ENCODE measurements at places on chromosomes 4 and X. TPM values are rescaled to one million over a fixed set of nuclear protein-coding genes. Genes with fewer than 3 reads are reported as not detected.
A peak's percentile ranks its signal among the peaks of the same experiment; 100 is the strongest.

DNA sequence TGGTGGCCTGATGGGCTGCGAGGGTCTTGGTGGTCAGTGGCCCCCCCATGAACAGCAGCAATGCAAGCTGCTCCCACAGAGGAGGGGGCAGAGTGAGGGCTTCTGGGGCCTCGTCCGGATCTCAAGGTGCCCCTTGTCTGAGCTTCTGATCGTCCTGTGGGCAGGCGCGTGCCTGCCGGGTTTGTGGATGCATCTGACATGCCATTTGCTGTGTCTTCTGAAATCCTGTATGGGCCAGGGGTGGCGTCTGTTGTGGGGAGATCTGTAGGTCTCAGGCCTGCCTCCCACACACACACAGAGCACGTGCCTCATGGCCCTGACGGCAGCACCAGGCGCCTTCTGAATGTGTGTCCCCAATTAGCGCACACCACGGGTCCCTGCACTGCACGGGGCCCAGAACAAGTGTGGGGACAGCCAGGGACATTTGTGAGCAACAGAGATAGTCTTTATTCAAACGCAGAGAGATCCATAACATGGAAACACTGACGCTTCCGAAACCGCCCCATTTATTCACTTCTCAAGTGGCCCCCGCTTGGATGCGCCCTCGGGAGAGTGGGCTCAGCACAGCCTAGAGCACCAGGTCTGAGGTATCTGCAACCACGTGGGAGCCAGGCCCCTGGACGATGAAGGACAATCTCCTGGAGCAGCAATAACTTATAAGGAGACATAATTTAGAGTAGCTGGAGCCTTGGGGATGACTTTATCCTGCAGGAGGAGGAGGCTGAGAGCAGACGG is 5.7 kb downstream of the SPON2 start:
- no peak for DNase-seq

DNA sequence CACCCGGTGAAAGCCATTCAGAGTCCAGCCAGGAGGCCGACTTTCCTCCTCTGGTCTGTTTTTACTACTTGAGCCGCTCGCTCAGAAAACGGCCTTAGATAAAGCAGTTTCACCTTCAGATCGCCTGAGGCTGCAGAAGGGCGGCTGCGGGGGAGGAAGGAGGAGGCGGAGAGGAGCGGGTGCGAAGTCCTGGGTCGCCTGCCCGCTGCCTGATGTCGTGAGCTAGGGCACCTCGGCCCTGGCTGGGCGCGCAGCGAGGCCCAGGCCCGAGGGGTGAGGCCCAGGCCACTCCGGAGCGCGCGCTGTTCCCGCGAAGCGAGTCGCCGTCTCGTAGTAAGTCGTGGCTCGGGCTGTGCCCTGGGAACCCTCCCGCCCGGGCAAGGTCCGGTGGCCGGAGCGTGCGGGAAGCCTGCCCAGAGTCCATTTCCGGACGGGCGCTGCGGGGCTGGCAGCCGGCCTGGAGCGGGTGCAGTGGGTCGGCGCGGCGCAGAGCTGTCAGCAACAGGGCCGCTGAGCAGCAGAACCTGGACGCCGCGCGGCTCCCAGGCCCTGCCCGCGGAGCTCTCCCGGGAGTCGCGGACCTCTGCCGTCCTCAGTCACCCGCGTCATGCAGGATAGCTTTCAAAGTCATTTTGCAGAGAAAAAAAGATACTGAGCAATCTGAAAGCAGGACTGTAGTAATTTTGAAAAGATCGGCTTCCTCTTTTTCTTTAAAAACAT is 18.6 kb downstream of the TRIM2 start:
- DNase-seq: peak; percentile 28

- no peak for DNase-seq
Measured at GRCh38 chr4:7744142-7744804, 195.4 kb downstream of the AFAP1 start.

DNA sequence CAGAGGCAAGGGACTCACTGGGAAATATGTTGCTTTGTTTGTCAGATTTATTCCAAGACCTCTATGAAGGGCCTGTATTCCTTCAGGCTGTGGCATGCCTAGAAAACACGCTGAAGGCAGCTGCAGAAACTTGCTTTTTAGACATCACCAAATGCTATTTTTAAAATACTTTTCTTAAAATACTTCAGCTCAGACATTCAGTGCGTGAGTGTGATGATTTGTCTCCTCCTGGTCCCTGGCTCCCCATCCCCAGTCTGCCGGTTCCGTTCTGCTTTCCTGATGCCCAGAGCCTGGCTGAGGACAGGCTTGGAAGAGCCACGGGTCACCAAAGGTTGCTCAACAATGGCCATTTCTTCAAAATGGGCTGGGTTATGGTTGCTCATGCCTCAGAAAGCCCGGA is 55.0 kb downstream of the PSAPL1 start:
- DNase-seq: no peak

DNA sequence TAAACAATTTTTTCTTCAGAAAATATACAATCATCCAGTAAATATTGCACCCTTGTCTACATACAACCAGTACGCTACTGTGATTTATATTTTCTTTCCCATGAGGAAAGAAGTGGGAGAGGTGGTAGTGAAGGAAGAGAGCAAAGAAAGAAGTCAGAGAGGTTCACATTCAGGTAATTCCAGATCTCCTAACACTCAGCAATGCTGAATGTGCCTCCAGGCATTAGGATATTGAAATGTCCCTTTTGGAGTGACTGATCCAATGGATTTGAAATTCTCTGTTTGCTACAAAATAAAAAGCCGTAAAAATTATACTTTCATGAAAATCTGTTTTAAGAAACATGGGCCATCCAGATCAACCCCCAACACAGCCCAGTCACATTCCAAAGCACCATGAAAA is 211.9 kb upstream of the NR3C2 start:
- DNase-seq: no peak

ADH4 gene
- total RNA-seq: not detected

- DNase-seq: no peak
Measured at GRCh38 chrX:132622130-132622529, 133.3 kb upstream of the MBNL3 start.

DNA sequence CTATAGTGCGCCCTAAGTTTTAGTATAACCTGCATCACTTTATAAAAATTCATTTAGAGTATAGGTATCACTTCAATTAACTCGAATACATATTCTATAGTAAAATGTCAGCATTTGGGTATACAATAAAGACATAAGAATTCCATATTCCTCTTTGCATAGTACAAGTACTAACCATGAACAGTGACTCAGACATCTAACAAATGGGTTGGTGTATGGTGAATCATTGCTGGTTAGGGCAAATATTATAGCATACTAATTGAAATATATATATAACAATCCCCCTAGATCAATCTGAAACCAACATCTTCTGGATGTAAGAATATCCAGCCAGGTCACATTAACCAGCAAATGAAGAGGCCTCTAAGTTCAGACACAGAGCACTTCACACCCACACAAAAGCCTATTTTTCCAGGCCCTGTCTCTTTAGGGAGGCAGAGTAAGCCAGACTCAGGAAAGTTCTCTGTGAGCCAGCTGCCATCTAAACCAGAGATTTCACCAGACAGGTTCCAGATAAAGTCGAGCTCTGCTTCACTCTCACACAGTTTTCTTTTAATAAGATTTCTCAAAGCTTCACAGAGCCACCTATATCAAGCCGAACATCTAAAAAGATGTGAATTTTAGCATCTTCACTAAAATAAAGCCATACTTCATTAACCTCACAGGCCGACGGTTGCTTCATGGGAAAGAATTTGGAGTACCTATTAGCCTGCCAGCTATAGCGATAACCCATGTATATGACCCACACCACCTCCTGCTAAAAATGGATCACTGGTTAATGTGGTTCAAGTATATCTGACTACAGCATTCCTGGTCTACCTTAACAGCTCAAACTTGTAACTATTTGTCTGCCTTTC is 200.0 kb upstream of the FTHL17 start:
- DNase-seq: no peak

USP53 gene
- total RNA-seq: 56.9 TPM

- DNase-seq: no peak
Measured at GRCh38 chr4:108751321-108751720, 11.5 kb downstream of the ETNPPL start.

GRCh38 chr4:18803781-18804180 is 782.2 kb upstream of the LCORL start:
- DNase-seq: no peak

HCFC1 gene
- 54.5 TPM for total RNA-seq

ZFP42 gene
- not detected for total RNA-seq

CENPVL2 gene
- total RNA-seq: not detected

- no peak for DNase-seq
Measured at GRCh38 chrX:136652822-136653723, 5.1 kb downstream of the CD40LG start.

XG gene
- total RNA-seq: 1.4 TPM

DNA sequence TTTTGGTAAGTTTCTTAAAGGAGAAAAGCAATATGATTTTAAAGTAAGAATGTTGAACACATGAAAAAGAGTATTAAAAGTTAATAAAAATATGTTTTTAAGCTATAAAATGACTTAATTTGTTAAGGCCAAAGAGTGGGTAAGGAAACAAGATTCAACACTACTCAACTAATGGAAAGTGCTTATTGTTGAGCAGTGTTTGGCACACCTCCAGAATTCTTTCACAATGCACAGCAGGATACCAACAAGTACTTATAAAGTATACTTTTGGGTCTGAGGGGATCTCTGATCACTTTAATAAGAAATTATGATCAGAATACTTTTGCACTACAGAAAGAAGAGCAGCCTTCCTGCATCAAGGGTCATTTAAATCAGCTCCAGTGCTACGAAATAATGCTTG is 5.9 kb downstream of the LAMP2 start:
- DNase-seq: peak; percentile 28

GRCh38 chrX:13216139-13216538 is 103.7 kb downstream of the ATXN3L start:
- no peak for DNase-seq

SPANXB1 gene
- not detected for total RNA-seq

ERAS gene
- not detected for total RNA-seq

MAGEH1 gene
- total RNA-seq: 15.2 TPM

ATP5ME gene
- total RNA-seq: 93.4 TPM

PRRG1 gene
- total RNA-seq: 8.8 TPM

EPHA5 gene
- total RNA-seq: not detected

PABPC4L gene
- total RNA-seq: 0.39 TPM

FRAS1 gene
- 0.52 TPM for total RNA-seq

CLTRN gene
- total RNA-seq: not detected

- no peak for DNase-seq
Measured at GRCh38 chrX:154354013-154354412, 20.4 kb downstream of the FLNA start.

MAGED4B gene
- total RNA-seq: 0.58 TPM

DNA sequence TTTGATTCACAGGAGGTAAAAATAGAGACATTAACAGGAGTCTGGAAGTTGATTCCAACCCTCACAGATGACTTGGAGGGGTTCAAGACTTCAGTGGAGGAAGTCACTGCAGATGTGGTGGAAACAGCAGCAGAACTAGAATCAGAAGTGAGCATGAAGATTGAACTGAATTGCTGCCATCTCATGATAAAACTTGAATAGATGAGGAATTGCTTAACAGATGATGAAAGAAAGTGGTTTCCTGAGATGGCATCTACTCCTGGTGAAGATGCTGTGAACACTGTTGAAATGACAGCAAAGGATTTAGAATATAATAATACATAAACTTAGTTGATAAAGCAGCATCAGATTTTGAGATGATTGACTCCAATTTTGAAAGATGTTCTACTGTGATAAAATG is 76.5 kb downstream of the RELL1 start:
- DNase-seq: no peak

MID1 gene
- 1.9 TPM for total RNA-seq

GRCh38 chr4:2289311-2289954 is 27.5 kb upstream of the MXD4 start:
- DNase-seq: no peak

- DNase-seq: peak; percentile 89
Measured at GRCh38 chr4:76203541-76203940, 10.1 kb downstream of the SCARB2 start.

- DNase-seq: no peak
Measured at GRCh38 chr4:80393970-80394250, 58.4 kb downstream of the CFAP299 start.

GRCh38 chr4:183747931-183748670 is 89.0 kb downstream of the TRAPPC11 start:
- DNase-seq: peak; percentile 72

- no peak for DNase-seq
Measured at GRCh38 chr4:138864961-138865720, 150.4 kb upstream of the NOCT start.

DNA sequence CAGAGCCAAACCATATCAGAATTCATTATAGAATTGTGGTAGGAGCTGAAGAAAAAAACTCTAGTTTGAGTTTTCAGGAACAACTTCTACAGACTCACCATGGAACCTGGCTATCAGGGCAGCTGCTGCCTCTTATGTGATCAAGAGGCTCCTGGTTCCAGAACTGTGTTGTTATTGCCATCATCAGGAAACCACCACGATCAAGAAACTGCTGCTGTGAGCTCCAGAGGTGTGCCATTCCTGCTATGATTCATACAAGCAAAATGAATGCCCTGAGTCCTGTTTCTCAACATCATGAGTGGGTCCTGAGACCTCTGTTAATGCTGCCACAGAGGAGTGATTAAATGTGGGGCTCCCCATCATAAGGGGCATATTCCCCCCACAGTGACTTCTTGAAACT is 43.7 kb downstream of the TASL start:
- DNase-seq: no peak

DNA sequence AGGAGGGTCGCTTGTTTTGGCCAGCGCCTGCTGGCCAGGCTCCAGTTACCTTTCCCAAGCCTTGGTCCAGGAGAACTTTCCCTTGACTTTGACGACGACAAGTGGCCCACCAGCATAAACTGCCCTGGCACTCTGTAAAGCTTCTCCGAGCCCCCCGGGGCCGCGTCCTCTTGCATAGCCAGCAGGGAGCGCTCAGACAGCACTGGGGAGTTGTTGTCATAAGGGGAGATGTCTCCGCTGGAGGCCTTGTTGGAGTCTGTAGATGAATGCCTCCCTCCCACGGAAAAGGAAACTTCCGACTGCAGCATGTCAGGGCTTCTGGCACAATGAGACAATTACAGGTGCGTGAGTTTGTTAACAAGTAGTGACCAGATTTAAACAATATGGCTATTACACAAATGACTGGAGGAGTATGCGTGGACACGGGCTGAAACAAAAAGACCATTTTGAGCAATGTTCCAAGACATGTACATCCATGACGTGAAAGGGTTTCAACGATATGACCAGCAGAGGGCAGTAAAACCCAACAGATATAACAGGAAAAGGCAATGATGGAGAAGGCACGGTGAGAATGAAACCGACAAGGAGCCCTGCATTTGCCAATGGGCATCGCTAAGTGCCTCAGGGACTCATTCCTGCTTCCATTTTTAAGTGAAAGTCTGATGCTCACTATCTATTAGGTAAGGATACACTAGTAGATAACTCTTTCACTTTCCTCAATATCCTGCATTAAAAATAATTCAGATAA is 33.0 kb downstream of the HCCS start:
- DNase-seq: peak; percentile 5

FAM241A gene
- 7.0 TPM for total RNA-seq

DNA sequence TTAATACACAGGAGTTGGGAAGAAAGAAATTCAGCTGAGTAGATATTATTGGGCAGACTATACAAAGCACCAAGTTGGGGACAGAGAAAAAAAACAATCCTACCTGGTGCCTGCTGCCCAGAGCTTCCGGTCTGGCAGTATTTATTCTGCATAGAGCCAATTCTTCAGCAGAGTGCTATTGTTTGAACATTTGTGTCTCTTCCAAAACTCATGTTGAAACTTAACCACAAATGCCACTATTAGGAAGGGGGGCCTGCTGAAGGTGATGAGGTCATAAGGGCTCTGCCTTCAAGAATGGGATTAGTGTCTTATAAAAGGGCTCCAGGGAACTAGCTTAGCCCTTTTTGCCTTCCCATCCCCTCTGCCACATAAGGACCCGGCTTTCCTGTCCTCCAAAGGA is 136.2 kb downstream of the EVC2 start:
- DNase-seq: no peak

All from gastrocnemius medialis (tissue), 4 donors.